ENCODE measurements at places on chromosomes 2 and 18.

GRCh38 chr18:3510896-3511295 is 60.9 kb downstream of the TGIF1 start:
- no peak for DNase-seq

- peak; percentile 45 for DNase-seq
Observed at GRCh38 chr2:148674063-148675020, 29.8 kb downstream of the EPC2 start.

GRCh38 chr2:211144078-211144477 is 587.7 kb downstream of the CPS1 start:
- no peak for DNase-seq

GRCh38 chr2:101400048-101400447 is 12.7 kb upstream of the CREG2 start:
- no peak for DNase-seq

- no peak for DNase-seq
Observed at GRCh38 chr2:181851726-181852125, 39.8 kb upstream of the ITPRID2 start.

- DNase-seq: no peak
Observed at GRCh38 chr2:197158591-197159550, 151.7 kb downstream of the ANKRD44 start.

- no peak for DNase-seq
Observed at GRCh38 chr18:67916097-67916496, 399.6 kb upstream of the DSEL start.

DNA sequence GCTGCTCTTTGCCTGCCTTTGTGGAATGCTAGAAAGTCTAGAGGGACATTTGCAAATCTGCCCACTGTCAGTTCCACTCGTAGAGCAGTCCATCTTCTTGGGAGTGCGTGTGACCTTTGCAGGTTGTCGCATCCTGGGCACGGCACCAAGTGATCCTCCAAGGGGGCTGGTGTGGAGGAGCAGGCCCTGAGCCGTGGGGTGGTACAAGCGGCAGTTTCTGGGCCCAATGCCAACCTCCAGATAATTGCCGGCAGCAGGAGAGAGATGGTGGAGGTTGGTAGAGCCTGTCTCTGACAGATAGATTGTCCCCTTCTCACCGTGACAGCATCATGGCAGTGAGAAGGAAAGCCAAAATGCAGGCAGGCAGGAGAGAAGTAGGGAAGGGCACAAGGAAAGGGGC is 150.7 kb upstream of the SLC14A2 start:
- DNase-seq: no peak

DNA sequence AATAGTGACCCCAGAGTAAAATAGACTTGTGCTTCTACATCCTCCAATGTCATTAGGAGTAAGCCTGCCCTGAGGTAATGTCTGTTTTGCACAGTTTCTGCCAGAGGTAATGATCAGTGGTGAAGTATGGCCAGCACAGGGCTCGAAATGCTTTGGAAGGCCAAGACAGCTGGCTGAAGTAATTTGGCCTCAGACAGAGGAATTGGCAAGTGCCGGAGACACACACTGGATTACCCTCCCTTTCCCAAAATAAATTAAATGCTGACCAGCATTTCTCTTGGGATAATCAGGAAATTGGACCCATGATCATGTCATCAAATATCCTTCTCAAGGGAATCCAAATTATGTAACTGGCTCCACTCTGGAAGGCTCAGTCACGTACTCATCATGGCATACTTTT is 379.0 kb upstream of the CHST9 start:
- DNase-seq: no peak

All from SJCRH30 (cell line).